ENCODE measurements at places on chromosomes 1 and 21.

DNA sequence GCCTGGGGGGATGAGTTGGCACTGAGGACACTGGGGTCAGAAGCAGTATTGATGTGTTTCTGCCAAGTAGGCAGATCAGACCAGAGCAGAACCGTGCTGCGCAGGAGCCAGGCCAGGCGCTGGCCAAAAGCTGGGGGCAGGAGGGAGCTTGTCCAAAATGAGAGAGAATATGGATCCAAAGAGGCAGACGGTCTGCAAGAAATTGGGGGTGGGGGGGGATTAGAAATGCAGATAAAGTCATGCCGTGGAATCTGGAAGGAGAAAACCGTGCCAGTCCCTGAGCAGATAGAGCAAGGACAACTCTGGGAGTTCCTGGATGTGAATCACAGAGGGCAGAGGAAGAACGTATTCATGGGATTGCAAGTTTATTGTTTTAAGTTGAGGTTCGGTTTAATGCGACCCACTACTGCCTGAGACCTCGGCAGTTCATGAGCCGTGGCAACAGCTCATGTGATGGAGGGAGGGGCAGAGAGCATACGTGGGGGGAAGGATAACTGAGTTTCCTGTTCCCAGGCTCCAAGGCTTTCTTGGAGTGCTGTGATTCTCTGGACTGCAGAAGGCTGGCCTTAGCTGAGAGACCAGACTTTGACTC is 224.0 kb downstream of the FGGY start:
- DNase-seq: no peak

- DNase-seq: no peak
These were observed 26.1 kb downstream of the PADI6 start for GRCh38 chr1:17397910-17398695.

- no peak for DNase-seq
These were observed 11.5 kb upstream of the LRRC8B start for GRCh38 chr1:89512996-89513720.

DNA sequence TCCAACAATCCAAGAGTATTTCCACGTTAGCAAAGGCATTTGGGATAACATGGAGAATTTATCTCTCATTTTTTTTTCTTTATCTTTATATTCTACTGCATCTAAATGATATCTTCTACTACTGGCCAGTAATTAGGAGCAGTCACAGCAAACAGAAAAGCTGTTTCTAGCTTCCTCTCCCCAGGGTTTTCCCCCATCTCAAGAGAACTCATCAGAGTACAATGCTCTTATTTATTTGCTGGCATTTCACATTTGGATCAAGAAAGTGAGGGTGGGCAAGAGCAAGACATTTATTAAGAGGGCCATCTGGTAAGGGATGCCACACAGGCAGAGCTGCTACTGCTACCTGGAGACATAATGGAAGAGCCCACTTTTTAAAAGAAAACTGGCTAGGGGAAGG is 368.2 kb downstream of the USH2A start:
- DNase-seq: no peak

- DNase-seq: no peak
These were observed 4.6 kb upstream of the C1orf87 start for GRCh38 chr1:60078182-60078581.

GRCh38 chr1:219387211-219387610 is 213.5 kb downstream of the LYPLAL1 start:
- no peak for DNase-seq

All from stimulated activated CD4-positive, alpha-beta T cell treated with anti-CD3 and anti-CD28 coated beads, Interleukin-12 subunit alpha, Interleukin-12 subunit beta, amount 100 ng/mL, for 4 hours (primary cell).